H1 (cell line): ENCODE measurements at places on chromosomes 5 and 9. TPM values are rescaled to one million over a fixed set of nuclear protein-coding genes. Genes with fewer than 3 reads are reported as not detected.

DNA sequence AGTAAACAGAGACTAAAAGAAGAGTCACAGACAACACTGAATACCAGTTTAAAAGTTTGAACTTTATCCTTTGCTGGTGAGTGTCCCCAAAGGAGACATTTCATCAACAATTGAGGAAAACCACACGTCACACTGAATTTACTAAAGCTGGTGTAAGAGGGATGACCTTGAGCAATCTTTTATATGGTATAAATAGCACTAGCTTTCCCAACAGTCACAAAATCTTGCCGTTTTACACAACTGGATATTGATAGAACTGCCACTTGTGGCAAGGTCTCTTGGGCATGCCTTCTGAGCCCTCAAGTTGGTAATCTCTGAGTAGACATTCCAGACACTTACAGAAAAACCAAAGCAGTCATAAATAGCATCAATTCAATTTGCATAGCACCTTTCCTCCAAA lies 311.5 kb upstream of the TARS1 start:
- DNase-seq = no peak

The CCDC171 gene
- 1.9 and 2.3 TPM in 2 replicates for total RNA-seq

The NMUR2 gene
- total RNA-seq = not detected in 2 replicates

The SLC27A6 gene
- 4.0 and 4.5 TPM in 2 replicates for total RNA-seq
